ENCODE measurements at places on chromosomes 7 and 10. TPM values are rescaled to one million over a fixed set of nuclear protein-coding genes. Genes with fewer than 3 reads are reported as not detected.
A peak's percentile ranks its signal among the peaks of the same experiment; 100 is the strongest.

CPA2 gene
- 0.61 TPM for total RNA-seq

- no peak overlapping the region for H3K27ac ChIP-seq
- H3K4me3 ChIP-seq = no peak overlapping the region
- H3K27me3 ChIP-seq = no peaks in the 10 kb centered on the region
- no peaks in the 10 kb centered on the region for H3K36me3 ChIP-seq
- H3K4me1 ChIP-seq = no peaks in the 10 kb centered on the region
These were observed 29.1 kb upstream of the CALD1 start for GRCh38 chr7:134750083-134751062.

- DNase-seq = no peak
- H3K4me3 ChIP-seq = no peak overlapping the region
- no peaks in the 10 kb centered on the region for H3K4me1 ChIP-seq
- H3K36me3 ChIP-seq = no peaks in the 10 kb centered on the region
- H3K27ac ChIP-seq = no peak overlapping the region
These were observed 64.6 kb downstream of the KLF6 start for GRCh38 chr10:3720228-3721019.

GRCh38 chr10:48490571-48490940 lies 114.3 kb downstream of the ARHGAP22 start:
- no peak for DNase-seq
- no peaks in the 10 kb centered on the region for H3K4me1 ChIP-seq
- H3K4me3 ChIP-seq = no peak overlapping the region

DNA sequence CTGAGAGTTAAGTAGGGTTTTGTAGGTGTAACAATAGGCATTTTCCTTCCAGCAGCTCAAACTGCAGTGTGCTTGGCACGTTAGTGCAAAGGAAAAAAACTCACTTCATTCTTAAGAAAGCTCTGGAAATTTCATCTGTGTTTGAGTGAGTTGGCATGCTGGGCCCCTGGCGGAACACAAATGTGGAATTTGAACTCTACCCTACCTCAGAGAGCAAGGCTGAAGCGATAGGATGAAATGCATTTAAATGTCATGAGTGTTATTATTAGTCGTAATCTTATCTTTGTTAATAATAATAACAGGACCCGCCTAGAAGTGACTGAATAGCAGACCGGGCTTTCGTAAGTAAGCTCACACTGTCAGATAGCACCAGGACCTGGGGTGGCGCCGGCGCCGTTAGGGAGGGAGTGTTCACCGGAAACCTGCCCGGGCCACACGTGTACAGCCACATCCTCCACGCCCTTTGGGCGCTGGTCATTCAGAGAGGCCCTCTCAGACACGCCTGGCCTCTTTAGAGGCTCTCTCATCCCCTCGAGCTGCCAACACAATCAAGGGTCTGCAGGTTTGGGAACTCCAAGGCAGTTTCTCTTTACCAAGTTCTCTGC lies 63.5 kb downstream of the GRK5 start:
- no peaks in the 10 kb centered on the region for H3K36me3 ChIP-seq
- peaks cover 84% of the 10 kb centered on the region for H3K4me1 ChIP-seq
- H3K4me3 ChIP-seq = no peak overlapping the region
- DNase-seq = peak; percentile 89

GRCh38 chr10:61391281-61391680 lies 61.9 kb downstream of the TMEM26 start:
- no peaks in the 10 kb centered on the region for H3K36me3 ChIP-seq
- H3K27me3 ChIP-seq = no peaks in the 10 kb centered on the region
- H3K4me3 ChIP-seq = no peak overlapping the region
- no peak for DNase-seq
- no peaks in the 10 kb centered on the region for H3K4me1 ChIP-seq

FAM237B gene
- not detected for total RNA-seq

- no peaks in the 10 kb centered on the region for H3K27me3 ChIP-seq
- H3K4me3 ChIP-seq = peak overlapping the region; percentile 12
- DNase-seq = no peak
- no peaks in the 10 kb centered on the region for H3K36me3 ChIP-seq
- peaks cover 11% of the 10 kb centered on the region for H3K4me1 ChIP-seq
These were observed 506 bp downstream of the MCM10 start for GRCh38 chr10:13161857-13162271.
